GM12878 (cell line): ENCODE measurements at places on chromosomes 1 and 21. TPM values are rescaled to one million over a fixed set of nuclear protein-coding genes. Genes with fewer than 3 reads are reported as not detected.

The ZNHIT6 gene
- total RNA-seq = 16.0 and 17.4 TPM in 2 replicates

The KRTAP12-2 gene
- total RNA-seq = not detected in 2 replicates

The CYP2J2 gene
- 0.08 and 0.15 TPM in 2 replicates for total RNA-seq

The BSDC1 gene
- total RNA-seq = 23.9 and 25.2 TPM in 2 replicates

The TSSK3 gene
- total RNA-seq = 0.82 and 1.2 TPM in 2 replicates

The IFNLR1 gene
- 3.9 and 5.1 TPM in 2 replicates for total RNA-seq

The SPATC1L gene
- 9.5 and 11.2 TPM in 2 replicates for total RNA-seq

The UTS2 gene
- total RNA-seq = not detected in 2 replicates

The LCE2B gene
- not detected in 2 replicates for total RNA-seq
